Uterus (tissue), 4 donors: ENCODE measurements at places on chromosomes 16 and 17.

GRCh38 chr17:80377798-80378197 is 37.2 kb upstream of the ENDOV start:
- no peak for DNase-seq

DNA sequence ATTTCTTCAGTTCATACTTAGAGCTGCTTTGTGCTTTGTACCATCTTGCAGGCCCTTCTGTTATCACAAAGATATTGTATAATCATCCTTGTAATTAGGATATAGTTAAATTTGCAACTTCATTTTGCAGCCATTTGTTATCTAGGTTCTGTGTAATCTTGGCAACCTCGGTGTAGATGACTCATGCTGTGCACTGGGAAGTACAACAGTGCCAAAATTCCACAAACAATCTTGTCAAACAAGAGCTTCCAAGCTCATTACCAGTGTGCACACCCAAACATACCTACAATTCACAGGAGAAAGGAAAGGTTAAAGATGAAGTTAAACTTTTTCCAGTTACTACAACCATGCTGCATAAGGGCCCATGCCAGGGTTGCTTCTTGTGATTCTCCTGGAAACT is 1231.8 kb downstream of the CDH11 start:
- DNase-seq: no peak

GRCh38 chr17:75819116-75819515 is 25.1 kb downstream of the UNC13D start:
- no peak for DNase-seq

GRCh38 chr16:188674-189073 is 8.4 kb downstream of the HBQ1 start:
- DNase-seq: no peak

- DNase-seq: no peak
These were observed 109.6 kb downstream of the CNTNAP4 start for GRCh38 chr16:76386784-76387183.

DNA sequence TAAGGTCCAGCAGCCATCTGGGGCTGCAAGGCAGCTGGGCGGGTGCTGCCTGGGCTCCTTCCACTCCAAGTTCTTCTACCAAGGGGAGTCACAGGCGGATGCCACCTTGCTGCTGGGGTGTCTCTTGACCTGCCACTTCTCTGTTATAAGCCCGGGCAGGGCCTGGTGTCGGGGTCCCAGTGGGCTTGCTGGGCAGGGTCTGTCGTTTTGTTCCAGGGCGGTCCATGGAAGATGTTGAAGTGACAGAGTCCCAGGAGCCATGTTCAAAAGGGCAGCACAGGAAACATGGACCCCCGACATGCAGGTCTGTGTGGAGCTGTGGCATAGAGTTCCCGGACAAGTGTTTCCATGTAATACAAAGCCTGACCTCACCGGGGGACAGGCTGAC is 91.1 kb downstream of the TNFRSF13B start:
- no peak for DNase-seq

DNA sequence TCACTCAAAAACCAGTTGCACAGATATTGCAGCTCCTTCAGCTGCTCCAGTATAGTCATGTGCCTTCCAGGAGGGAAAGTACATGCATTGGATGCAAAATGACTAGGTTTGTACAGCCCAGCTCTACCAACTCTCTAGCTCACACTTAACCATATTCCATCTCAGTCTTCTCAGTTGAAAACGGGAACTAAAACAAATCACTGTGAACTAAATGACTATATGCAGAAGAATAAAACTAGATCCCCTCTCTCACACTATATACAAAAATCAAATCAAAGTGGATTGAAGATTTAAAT is 24.9 kb downstream of the DCUN1D3 start:
- DNase-seq: no peak
